ENCODE measurements at places on chromosomes 5 and 9.
A peak's percentile ranks its signal among the peaks of the same experiment; 100 is the strongest.

DNA sequence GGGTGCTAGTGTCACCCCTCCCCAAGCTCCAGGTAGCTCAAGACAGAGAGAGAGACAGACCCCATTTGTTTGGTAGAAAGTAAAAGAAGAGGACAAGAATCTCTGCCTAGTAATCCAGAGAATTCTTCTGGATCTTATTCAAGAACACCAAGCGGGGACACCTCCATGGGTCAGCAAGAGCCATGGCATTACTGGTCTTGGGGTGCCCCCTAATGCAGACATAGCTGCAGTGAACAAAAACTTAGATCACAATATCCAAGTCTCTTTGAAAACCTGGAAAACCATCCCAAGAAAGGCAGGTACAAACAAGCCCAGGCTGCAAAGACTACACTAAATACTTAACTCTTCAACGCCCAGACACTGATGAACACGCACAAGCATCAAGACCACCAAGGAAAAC is 29.9 kb upstream of the PDE4D start:
- no peak for DNase-seq

GRCh38 chr9:29422438-29422837 is 1849.2 kb upstream of the C9orf72 start:
- DNase-seq, result no peak

DNA sequence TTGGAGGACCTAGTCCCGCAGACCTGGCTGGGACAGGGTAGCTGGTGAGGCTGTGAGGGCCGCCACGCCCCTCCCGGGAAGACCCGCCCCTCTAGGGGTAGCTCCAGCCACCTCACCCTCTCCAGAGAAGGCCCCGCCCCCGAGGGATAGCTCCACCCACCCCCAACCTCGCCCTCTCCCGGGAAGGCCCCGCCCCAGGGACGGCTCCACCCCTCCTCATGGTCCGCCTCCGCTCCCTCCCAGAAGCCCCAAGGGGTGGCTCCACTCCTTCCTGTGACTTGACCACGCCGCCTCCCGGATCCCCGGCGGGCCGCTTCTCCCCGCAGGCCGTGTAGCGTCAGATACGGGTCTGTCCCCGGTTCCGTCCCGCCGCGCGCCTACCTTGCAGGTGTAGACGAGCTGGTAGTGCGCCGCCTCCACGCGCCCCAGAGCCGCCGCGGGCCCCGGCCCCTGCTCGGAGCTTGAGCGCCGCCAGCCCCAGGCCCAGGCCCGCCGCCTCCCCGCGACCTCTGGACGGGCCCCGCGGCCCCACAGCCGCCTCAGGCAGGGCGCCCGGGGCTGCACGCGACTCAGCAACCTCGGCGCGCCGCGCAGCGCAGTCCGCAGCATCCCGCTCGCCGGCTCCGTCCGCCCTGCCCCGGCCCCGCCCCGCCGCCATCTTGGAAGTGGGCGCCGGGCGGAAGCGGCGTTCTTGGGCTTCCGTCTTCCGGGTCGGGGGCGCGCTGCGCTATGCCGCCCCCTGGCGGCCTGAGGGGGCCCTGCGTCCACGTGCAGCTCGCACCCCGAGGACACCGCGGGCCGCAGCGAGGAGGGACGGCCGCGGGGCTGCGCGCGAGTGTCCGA is at the start of gene DNLZ:
DNLZ (minus strand) TSS at position 639 of the 843 bp plus-strand sequence; CDS start at position 609, 30 bp downstream.
- DNase-seq, result peak; percentile 100

- peak; percentile 21 for DNase-seq
Observed at GRCh38 chr5:136309932-136310598, 55.3 kb downstream of the TRPC7 start.

DNA sequence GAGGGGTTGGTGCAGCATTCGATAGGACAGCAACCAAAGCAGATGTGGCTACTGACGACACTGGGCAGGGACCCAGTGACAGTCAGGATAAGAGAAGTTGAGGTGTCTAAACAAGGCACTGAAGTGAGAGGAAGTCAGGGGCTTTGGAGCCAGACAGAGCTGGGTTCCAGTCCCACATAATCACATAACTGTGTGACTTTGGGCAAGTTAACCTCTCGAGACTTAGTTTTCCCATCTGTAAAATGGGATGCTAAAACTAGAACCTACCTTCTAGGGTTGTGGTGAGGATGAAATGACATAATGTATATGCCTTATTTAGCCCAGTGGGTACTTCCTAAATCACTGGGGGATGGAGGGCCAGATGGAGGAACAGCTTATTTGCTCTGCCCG is 3.1 kb downstream of the ANGPTL2 start:
- DNase-seq, result no peak

DNA sequence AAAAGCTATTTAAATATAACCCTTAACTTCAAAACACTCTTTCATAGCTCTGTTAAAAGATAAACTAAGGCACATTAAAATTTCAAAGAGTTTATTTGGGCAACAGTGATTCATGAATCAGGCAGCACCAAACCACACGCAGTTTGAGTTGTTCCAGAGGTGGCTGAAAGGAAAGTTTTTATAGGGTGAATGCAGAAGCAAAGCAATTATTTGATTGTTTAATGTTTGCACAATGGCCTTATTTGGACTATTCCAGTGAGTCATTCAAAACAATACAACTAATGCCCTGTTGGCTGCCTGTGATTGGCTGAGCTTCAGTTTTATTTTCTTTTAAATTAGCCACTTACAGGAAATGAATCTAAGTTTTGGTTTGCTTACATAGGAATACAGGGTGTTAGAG is 125.3 kb downstream of the CEP120 start:
- no peak for DNase-seq

GRCh38 chr5:124677374-124678351 is 68.8 kb downstream of the ZNF608 start:
- DNase-seq, result no peak

DNA sequence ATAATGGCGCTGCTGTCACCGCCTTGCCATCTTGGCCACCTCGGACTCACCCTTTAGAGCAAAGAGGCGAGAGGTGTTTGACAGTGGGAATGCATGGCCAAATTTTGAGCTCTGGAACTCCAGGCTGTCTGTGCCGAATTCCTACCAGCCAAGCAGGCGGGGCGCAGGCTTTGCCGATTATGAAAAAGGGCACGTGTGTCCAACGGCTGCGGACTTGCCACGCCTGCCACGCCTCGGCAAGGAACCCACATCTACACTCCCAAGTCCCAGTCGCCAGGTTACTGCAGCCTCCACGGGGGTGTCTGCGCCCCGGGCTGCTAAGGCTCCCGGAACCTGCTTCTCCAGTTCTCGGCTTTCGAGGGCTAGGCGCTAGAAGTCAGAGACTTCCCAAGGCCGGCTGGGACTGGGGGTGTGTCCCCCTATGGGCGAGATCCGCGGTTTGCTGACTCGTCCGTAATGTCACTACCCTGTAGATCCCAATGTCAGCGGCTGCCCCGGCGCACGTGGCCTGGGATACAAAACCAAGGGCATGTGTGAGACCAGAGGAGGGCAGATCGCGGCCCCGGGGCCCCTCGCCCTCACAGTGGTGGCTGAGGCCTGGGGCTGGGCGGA is 2.8 kb downstream of the NPR3 start:
- peak; percentile 14 for DNase-seq

GRCh38 chr5:67494186-67494855 is 297.7 kb upstream of the CD180 start:
- no peak for DNase-seq

DNA sequence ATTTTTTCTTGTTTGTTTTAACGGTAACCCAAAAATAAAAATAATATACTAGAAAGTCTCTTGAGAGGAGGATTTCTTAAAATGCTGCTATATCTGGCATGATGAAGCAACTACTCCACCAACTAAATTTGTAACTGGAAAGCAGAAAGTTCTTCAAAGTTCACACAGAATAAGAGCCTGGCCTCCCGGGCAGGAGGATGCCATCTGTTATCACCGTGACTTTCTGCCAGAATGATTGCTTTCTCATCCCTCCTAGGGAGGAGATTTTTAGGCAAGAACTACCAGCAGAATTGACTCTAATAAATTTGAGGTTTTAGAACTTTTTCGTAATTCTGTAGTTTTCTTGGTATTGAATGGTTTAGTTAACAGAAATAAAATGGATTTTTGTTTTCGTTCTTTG is 464.6 kb upstream of the ACTBL2 start:
- DNase-seq, result no peak

DNA sequence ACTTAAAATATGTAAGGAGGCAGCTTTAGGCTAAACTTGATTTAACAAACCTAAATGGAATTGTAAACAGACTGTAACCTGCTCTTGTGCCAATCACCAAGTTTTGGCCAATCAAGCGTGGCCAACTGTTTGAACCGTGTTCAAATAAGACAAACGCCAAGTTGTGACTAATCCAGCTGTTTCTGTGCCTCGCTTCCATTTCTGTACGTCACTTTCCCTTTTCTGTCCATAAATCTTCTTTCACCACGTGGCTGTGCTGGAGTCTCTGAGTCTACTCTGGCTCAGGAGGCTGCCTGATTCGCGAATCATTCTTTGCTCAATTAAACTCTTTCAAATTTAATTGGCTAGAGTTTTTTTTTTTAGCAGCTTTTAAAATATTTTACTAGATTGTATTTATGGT is 71.3 kb downstream of the LIX1 start:
- no peak for DNase-seq

DNA sequence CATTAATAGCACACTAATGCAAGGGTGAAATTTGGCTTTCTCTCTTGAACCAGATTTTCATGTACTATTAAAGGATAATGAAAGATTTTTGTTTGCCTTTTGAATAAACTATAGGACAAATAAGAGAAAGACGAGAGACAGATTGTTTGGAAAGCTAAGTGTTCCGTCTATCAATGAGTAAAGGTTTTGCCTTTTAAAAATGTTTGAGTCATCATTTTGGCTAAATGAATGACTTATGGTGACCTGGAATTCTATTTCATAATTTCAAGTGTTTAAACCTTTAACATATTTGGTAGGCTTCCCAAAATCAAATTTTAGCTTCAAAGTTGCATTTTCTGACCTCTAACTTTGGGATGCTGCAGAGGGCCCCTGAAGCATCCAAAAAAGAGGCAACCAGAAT is 145.2 kb downstream of the SLC25A46 start:
- no peak for DNase-seq

GRCh38 chr9:466747-467146 is 252.1 kb downstream of the DOCK8 start:
- DNase-seq, result no peak

GRCh38 chr5:138685193-138685745 is 68.0 kb upstream of the CTNNA1 start:
- DNase-seq, result no peak

DNA sequence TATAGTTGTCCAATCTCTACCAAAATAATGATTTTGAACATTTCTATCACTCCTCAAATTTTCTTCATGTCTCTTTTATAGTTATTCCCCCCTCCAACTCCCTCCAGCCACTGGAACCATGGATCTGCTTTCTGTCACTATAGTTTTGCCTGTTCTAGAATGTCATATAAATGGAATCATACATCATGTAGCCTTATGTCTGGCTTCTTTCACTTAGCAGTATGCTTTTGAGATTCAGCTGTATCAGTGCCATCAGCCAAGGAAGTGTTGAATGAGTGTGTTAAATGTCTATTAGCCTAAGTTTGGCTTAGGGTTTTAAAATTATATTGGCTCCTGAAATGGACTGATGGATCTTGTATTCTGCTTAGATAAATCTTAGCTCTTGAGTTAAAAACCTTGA is 36.0 kb downstream of the UBE2D2 start:
- DNase-seq, result no peak

DNA sequence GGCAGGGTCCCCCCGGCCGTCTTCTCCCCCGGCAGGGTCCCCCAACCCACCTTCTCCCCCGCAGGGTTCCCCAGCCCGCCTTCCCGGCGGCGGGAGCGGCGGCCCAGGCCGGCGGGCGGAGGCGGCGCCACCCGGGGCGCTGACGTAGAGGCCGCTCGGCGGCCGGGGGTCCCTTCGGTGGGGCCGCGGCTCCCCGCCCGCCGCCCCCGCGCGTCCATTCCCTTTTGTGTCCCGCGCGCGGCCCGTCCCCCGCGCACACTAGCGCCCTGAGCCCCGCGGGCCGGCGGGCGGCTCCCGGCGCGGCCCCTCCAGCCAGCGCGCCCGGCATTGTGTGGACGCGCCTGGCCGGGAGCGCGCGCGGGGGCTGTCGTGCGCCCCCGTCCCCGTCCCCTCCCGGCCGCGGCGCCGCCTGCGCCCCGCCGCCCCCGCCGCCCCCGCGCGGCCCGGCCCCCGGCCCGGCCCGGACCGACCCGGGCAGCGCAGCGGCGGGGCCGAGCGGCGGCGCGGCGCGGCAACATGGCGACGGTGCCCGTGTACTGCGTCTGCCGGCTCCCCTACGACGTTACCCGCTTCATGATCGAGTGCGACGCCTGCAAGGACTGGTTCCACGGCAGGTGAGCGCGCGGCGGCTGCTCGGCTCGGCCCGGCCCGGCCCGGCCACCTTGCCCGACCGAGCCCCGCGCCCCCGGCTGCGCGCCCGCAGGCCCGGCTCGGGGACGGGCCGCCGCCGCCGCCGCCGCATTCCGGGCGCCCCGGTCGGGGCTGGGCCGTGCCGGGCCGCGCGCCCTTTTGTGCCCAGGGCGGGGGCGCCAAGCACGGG is at the start of gene PHF2:
PHF2 (plus strand) TSS at position 327 of the 820 bp plus-strand sequence; CDS start at position 517, 190 bp downstream.
- peak; percentile 59 for DNase-seq

DNA sequence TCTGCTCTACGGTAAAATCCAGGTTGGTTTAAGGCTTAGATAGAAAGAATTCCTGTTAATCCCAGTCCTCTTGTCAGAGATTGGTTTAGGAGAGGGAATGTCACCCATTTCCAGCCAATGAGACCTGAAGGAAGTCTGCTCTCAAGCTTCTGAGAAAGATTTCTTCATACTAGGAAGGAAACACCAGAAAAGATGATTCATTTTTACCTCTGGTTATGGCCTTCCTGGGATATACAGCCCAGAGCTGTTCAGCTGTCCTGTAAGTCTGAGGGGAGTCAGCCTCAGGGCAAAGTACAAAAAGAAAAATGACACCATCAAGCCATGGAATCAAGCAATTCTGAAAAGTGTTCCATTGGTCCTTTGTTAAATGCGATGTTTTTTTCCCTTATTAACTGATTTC is 18.6 kb upstream of the CFAP95 start:
- DNase-seq, result no peak

GRCh38 chr9:129275626-129276247 is 97.7 kb upstream of the IER5L start:
- DNase-seq, result no peak

DNA sequence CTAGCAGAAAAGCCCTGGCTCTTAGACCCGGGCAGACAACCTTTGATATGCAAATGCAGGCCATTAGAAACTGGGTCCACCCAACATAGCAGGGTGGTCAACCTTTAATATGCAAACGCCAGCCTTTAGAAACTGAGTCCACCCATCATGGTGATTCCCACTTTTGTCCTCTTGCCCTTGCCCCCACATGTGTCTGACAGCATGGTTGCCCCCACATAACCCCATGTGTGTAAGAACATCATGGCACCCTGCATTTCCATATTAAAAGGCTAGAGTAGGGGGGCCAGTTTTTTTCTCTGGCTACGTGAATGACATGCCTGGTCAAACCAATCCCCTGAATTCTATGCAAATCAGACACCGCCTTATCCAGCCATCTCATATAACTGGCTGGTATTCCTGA is 273.2 kb upstream of the PRDM9 start:
- DNase-seq, result no peak

DNA sequence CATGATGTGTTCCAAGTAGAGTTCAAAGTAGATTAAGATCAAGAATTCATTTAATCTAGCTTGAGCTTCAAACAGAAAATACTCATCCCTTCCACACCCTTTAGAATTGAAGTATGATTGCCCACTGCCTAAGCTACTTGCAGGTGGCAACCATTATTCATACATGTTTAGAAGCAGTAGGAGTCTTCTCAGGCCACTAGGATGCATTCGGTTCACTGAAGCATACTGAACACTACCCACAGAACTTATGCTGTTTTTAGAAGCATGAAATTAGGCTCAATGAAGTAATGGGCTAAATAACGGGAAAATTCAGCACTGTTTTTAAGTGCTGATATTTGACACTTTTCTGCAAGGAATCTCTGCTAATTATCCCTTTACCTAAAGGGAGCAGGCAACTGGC is 263.4 kb downstream of the DEPDC1B start:
- no peak for DNase-seq
